Activated naive CD4-positive, alpha-beta T cell treated with anti-CD3 and anti-CD28 coated beads for 36 hours (primary cell): ENCODE measurements at places on chromosomes 5 and 9.
A peak's percentile ranks its signal among the peaks of the same experiment; 100 is the strongest.

DNA sequence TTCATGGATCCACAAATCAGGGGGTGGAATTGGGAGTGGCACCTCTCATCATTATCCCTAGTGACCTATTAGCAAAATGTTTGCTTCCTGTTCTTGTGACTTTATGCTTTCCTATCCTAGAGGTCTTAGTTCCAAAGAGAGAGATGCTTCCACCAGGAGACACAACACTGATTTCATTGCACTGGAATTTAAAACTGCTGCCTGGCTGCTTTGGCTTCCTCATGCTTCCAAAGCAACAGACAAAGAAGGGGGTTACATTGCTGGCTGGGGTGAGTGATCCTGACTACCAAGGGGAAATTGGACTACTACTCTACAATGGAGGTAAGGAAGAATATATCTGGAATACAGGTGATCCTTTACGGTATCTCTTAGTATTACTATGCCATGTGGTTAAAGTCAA lies 69.2 kb upstream of the SH3GL2 start:
- no peaks in the 10 kb centered on the region for H3K36me3 ChIP-seq
- no peak overlapping the region for H3K4me3 ChIP-seq

GRCh38 chr5:73836607-73837006 lies 210.6 kb downstream of the ARHGEF28 start:
- DNase-seq: no peak
- no peaks in the 10 kb centered on the region for H3K36me3 ChIP-seq
- H3K4me3 ChIP-seq: no peak overlapping the region

DNA sequence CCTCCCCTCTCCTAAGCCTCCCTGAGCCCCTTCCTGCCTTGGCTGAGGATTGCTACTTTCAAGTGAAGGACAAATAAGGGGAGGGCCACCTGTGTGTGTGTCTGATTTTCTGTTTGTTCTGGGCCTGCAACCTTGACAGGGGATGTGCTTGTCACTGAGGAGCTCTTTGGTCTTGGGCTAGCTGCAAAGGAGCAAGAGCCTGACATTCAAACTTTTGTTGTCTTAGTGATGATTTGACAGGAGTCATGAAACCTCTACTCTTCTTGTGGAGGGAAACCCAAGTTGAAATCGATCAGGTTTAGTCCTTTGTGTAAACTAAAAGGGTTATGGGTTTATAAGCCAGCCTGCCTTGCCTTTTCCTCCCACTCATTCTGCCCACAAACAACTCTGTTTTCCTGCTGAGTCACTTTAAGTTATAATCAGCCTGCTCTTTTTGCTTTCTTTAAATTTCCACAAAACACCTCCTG lies 16.9 kb downstream of the CLTA start:
- H3K27ac ChIP-seq: peak overlapping the region; percentile 68
- H3K4me3 ChIP-seq: no peak overlapping the region
- peaks cover 56% of the 10 kb centered on the region for H3K36me3 ChIP-seq
- peaks cover 45% of the 10 kb centered on the region for H3K4me1 ChIP-seq
- DNase-seq: no peak

GRCh38 chr9:100346836-100347235 lies 5.9 kb downstream of the TEX10 start:
- peaks cover 46% of the 10 kb centered on the region for H3K4me1 ChIP-seq
- no peak overlapping the region for H3K4me3 ChIP-seq
- no peak for DNase-seq
- H3K27ac ChIP-seq: no peak overlapping the region
- H3K27me3 ChIP-seq: no peaks in the 10 kb centered on the region

DNA sequence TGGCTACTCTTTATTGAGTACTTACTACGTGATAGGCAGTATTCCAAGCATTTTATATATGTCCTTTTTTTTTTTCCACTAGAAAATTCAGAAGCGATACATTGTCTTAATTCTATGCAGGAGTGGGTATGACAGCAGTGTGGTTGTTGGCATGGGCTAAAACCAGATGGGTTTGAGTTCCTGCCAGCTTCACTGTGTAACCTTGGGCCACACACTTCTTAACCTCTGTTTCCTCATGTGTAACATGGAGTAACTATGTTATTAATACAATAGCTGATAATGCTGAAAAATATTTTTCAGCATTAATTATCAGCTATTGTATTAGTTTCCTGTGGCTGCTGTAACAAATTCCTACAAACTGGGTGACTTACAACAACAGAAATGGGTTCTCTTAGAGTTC lies 12.0 kb downstream of the SNX18 start:
- H3K36me3 ChIP-seq: peaks cover 3% of the 10 kb centered on the region
- H3K27ac ChIP-seq: no peak overlapping the region
- H3K27me3 ChIP-seq: no peaks in the 10 kb centered on the region
- H3K4me3 ChIP-seq: no peak overlapping the region
- H3K4me1 ChIP-seq: peaks cover 41% of the 10 kb centered on the region

- no peak for DNase-seq
- H3K27me3 ChIP-seq: peaks cover 6% of the 10 kb centered on the region
- peaks cover 2% of the 10 kb centered on the region for H3K4me1 ChIP-seq
These were observed 5.1 kb upstream of the GMCL2 start for GRCh38 chr5:178192244-178192643.

GRCh38 chr5:5481206-5481605 lies 58.7 kb downstream of the ICE1 start:
- H3K27ac ChIP-seq: peak overlapping the region; percentile 53
- H3K4me1 ChIP-seq: peaks cover 23% of the 10 kb centered on the region
- H3K36me3 ChIP-seq: peaks cover 34% of the 10 kb centered on the region

- H3K4me3 ChIP-seq: no peak overlapping the region
- no peaks in the 10 kb centered on the region for H3K4me1 ChIP-seq
- H3K36me3 ChIP-seq: no peaks in the 10 kb centered on the region
- H3K27ac ChIP-seq: no peak overlapping the region
- no peaks in the 10 kb centered on the region for H3K27me3 ChIP-seq
These were observed 85.8 kb downstream of the SNX18 start for GRCh38 chr5:54603372-54603771.

- H3K27me3 ChIP-seq: peaks cover 15% of the 10 kb centered on the region
- H3K27ac ChIP-seq: no peak overlapping the region
- no peak overlapping the region for H3K4me3 ChIP-seq
- no peaks in the 10 kb centered on the region for H3K4me1 ChIP-seq
- H3K36me3 ChIP-seq: no peaks in the 10 kb centered on the region
These were observed 135.4 kb upstream of the MAP1B start for GRCh38 chr5:71971862-71972261.

DNA sequence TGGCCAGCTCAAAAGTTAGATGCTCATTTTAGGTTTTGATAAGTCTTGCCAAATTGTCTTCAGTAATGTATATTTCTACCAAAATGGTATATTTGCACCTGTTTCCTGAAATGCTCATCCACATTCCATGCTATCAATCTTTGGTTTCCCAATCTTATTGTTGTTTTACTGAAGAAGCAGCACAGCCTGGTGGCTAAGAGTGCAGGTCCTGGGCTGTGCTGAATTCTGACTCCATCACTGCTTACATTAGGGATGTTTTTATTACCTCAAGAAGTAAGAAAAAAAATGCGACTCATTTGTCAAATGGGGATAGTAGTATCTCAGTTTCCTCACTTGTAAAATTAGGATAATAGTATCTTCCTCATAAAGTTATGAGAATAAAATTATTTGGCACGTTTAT lies 13.6 kb upstream of the S100Z start:
- peaks cover 1% of the 10 kb centered on the region for H3K4me1 ChIP-seq
- H3K27ac ChIP-seq: no peak overlapping the region
- no peak overlapping the region for H3K4me3 ChIP-seq
- DNase-seq: no peak

DNA sequence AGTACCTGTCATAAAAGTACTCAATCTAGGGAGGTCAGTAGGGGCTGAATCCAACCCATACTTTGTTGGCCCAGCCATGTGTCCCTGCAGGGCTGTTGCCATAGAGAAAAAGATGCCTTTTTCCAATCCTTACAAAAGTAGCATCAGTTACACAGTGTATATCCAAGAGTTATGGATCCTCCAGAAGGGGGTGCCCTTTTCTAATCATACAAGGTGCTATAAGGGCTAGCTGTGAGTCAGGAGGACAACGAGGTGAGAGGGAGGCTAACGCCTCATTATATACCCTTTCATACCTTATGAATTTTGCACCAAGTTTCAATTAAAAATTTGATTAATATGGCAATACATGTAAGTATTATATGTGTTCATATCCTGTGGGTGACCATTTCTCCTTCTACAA lies 4.8 kb downstream of the KIAA0825 start:
- no peaks in the 10 kb centered on the region for H3K27me3 ChIP-seq
- H3K4me1 ChIP-seq: peaks cover 13% of the 10 kb centered on the region
- H3K27ac ChIP-seq: no peak overlapping the region
- H3K36me3 ChIP-seq: no peaks in the 10 kb centered on the region
